HepG2 (cell line): ENCODE measurements at places on chromosomes 1 and 21.
A peak's percentile ranks its signal among the peaks of the same experiment; 100 is the strongest.

DNA sequence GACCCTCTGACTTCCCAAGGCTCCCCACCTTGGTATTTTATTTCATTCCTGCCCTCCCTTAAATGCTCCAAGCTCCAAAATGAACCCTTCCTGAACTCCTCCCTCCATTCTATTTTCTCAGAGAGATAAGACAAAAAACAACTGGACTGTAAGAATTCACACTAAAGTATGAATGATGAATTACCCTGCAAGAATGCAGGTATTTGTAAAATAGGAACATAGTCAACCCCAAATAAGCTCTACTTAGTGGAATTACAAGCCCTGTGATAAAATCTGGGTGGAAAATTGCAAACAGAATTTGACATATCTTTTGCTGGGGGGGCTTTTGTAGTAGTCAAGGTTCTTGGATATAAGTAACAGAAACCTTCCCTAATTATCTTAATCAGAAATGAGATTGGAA is 67.8 kb upstream of the GJA8 start:
- no peak for DNase-seq

DNA sequence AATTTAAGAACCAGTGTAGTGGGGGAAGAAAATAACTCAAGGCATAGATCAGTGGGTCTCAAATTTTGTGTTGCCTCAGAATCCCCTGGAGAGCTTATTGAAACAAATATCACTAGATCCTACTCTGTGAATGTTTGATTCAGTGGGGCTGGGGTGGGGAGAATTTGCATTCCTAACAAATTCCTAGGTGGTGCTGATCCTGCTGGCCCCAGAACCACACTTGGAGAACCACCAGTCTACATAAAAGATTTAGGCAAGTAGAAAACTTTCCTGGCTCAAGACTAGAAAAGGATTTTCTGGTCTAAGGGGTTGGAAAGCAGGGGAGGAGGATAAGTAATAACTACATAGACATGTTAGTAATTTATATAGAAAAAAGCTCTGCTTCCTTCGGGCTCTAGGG is 34.1 kb upstream of the C1orf21 start:
- DNase-seq, result no peak

DNA sequence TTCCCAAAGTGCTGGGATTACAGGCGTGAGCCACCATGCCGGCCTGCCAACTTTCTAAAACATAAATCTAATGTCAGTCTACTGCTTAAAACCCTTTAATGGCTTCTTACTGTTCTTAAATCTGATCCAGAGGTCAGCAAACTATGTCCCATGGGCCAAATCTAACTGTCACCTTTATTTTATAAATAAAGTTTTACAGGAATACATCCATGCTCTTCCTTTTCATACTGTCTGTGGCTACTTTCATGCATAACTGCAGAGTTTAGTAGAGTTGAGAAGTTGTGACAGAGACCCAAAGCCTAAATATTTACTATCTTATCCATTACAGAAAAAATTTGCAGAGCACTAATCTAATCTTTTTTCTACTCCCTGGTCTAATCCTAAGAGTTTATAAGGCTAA is 3.8 kb downstream of the ERI3 start:
- no peak for DNase-seq

- no peak for DNase-seq
Observed at GRCh38 chr1:37094302-37094701, 60.0 kb upstream of the GRIK3 start.

DNA sequence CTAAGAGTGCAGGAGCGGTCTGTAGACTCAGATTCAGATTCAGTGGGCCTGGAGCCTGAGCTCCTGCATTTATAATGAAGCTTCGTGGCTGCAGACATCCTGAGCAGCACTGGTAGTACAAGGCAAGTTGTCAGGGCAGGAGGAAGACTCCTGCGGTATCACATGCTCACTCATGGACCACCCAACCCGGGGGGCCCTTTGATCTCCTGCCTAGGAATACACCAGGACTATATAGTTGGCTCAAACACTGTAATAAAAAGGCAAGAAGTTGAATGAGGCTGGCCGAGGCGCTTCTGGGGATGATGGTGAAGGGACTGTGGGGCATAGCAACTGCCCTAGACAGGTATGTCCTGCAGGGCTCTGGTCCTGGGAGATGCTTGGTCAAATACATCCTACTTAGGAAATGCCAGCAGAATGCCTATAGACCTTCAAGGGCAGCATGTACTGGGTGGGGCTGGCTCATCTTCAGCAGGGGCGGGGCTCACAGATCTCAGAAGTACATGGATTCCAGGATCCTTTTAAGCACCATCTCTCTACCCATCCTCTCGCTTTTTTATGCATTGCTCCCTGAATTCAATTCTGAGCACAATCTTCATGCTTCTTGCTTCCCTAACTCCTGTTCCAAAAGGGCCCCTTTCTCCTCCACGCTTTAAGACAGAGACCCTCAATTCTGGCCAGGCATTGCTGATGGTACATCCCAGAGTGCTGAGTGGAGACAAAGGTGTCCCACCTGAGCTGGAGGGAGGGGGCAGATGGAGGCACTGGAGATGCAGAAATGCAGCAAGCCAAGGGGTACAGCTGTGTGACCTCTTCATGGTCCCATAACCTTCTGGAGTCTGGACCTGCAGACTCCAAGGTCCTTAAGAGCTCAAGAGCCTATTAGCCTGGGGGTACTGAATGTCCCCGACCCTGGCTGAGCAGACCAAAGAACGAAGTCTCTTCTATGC is 2.1 kb upstream of the RAP1GAP start:
- DNase-seq, result no peak

GRCh38 chr1:61053712-61054600 is 28.4 kb upstream of the NFIA start:
- DNase-seq, result no peak

- DNase-seq, result no peak
Observed at GRCh38 chr1:216461466-216461865, 38.2 kb upstream of the USH2A start.

DNA sequence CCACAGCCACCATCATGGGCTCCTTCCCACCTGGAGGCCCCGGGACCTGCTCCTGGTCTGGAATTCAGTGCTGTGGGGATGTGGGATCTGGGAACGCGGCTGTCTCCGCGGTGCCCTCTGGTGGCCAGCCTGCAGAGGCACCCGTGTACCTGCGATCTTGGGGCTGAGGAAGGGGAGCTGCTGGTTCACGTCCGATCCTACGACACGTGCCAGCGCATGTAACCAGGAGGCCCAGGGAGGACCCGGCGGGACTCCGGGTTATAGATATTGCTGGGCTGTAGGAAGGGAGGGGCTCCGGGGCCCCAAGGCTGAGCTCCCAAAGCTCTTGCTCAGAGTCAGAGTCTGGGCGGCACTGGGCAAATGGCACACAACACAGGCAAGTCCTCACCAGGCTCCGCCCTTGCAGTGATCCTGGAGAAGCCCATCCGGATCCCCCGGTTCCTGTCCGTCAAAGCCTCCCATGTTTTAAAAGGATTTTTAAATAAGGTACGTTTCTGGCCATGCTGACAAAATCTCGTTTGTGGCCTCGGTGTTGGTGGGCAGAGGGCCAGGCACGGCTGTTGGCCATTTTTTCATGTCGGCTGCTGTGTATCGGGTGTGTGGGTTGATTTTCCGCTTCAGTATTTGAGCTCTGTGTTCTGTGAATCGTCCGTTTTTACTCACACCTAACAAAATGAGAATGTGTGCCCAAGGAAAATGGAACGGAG is 20.1 kb downstream of the FAAP20 start:
- peak; percentile 23 for DNase-seq

GRCh38 chr1:160741612-160742348 is 2.7 kb downstream of the SLAMF7 start:
- no peak for DNase-seq

DNA sequence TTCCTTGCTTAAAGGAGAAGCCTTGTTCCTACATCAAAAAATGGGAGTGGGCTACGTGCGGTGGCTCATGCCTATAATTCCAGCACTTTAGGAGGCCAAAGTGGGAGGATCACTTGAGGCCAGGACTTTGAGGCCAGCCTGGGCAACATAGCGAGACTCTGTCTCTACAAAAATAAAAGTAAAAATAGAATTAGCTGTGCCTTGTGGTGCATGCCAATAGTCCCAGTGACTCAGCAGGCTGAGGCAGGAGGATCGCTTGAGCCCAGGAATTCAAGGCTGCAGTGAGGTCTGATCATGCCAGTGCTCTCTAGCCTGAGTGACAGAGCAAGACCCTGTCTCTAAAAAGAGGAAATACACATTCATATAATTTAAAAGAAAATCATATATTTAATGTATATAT is 127.1 kb downstream of the C1orf21 start:
- DNase-seq, result no peak

DNA sequence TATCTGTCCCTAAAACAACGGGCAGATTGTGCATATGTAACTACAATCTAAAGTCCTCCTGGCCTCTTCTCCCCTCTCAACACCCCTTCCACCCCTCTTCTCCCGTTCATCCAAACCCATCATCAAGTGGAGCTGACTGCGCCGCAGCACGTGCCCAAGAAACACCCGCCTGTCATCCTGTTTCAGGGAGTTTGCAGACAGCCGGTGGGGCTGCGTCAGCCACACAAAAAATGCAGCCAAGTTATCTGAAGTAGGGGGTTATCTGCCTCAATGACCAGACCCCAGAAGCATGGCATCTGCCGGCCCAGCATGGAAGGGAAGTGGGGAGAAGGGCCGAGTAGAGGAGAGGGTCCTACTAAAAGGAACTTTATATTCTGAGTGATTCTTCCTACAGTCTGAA is 49.0 kb downstream of the GPR161 start:
- no peak for DNase-seq

DNA sequence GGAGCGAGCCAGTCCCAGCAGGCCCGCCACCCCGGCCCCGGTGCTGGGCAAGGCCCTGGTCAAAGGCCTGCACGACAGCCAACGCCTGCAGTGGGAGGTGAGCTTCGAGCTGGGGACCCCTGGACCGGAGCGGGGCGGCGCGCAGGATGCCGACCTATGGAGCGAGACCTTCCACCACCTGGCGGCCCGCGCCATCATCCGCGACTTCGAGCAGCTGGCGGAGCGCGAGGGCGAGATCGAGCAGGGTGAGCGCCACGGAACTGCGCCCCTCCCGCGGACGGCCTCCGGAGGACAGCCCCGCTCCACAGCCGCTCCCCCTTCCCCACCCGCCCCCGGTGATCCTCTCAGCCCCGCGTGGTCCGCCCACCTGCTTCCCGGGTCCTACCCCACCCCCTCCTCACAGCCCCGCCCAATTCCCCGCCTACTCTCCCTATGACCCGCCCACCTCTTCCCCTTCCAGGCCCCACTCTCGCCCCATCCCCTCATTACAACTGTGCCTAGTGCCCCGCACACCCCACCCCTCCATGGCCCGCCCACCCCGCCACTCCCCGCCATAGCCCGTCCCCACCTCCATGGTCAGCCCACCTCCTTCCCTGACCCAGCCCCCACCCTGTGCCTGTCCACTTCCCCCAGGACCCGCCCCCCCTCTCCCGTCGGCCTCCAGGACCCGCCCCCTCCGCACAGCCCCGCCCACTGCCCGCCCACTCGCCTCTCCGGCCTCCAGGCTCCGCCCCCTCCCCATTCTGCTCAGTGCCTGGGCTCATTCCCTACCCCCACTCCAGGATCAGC is 52.7 kb downstream of the VWA5B1 start:
- DNase-seq, result no peak

DNA sequence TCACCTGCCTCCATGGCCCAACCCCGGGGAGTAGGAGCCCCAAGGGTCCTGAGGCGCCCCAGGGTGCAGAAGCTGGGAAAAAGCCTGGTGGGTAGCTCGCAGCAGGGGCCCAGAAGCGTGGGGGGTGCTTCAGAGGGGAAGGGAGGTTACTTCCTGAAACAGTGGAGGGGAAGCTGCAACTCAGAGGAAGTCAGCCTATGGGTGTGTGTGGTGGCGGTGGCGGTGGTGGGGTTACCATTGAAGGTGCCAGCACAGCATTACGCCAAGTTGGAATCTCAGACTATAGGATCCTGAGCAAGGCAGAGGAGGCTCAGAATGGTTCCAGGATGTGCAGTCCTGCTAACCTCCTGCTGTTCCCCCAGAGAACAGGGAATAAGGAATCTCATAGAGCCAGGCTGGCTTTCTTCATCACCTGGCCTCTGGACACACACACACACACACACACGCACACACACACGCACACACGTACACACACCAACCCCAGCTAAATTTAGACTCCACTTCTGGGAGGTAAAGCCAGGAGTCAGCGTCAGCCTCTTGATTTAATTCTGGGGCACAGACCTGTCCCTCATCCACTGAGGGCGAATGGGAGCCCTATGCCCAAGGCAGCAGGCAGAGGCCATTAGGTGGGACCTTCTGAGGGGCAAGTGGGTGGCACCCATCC is 1.3 kb downstream of the DENND4B start:
- no peak for DNase-seq
